ENCODE measurements at places on chromosomes 1 and 21.
A peak's percentile ranks its signal among the peaks of the same experiment; 100 is the strongest.

DNA sequence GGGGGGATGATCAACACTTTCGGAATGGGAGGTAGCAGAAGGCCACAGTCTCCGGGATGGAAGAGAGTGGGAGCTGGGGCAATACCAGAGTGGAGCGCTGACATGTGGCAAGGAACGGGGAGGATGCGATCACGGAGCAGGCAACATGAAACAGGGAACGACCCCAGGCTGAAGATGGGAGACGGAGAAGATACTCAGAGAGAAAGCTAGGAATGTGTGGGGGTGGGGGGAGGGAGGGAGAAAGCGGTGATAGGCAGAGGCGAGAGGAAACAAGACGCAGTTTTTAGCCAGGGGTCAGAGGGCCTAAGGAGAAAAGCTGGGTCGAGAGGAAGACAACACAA is 577 bp downstream of the RAB3GAP2 start:
- peak; percentile 38 for DNase-seq

DNA sequence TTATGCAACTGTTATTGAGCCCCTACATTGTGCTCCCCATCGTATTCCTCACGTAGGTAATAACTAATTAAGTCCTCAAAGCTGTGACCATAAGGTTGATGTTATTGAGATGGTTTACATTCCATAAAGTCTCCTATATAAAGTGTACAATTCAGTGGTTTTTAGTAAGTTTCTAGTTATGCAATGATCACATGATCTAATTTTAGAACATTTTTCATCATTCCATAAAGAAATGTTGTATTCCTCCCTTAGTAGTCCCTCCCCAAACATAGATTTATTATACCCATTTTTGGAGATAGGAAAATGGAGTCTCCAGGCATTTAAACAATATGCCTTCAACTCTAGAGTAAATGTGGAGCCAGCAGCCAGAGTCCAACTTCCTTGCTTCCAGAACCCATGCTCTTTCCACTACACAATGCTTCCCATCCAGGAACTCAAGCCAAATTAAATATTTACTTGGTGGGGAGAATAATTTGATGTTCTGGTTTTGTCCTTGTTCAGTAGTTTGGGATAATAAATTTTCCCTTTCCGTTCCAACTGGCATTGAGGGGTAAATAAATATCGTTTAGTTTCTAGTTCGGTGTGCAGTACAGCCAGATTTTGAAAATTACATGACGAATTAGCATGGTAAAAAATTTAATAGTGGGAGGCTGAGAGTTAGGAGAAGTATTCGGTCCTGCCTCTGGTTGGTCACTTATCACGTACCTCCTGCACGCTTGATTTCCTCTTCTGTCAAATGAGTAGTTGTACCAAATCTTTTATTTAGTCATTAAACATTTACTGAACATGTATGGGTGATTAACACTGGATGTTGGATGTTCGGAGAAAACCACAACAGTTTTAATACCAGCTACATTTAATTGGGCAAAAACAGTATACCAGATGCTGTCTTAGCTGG is 66.3 kb downstream of the CACHD1 start:
- DNase-seq = peak; percentile 17

DNA sequence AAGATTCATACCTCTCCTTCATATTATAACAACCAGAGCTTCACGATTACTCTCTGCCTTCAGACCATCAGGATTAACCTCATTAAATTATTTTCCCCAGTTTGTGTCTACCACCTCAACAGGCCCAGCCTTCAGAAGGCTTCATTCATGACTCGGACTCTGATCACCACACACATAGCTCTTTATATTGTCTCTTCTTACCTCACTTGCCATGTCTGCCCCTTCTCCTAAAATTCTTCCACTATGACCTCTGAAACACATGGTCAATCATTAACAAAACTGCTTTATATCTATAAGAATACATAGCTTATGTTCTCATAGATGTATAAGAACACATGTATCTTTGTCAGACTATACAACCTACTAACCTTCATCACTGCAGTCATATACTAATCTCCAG is 79.8 kb downstream of the USP1 start:
- DNase-seq = no peak

- DNase-seq = no peak
Measured at GRCh38 chr1:214331180-214331579, 50.2 kb downstream of the SMYD2 start.

DNA sequence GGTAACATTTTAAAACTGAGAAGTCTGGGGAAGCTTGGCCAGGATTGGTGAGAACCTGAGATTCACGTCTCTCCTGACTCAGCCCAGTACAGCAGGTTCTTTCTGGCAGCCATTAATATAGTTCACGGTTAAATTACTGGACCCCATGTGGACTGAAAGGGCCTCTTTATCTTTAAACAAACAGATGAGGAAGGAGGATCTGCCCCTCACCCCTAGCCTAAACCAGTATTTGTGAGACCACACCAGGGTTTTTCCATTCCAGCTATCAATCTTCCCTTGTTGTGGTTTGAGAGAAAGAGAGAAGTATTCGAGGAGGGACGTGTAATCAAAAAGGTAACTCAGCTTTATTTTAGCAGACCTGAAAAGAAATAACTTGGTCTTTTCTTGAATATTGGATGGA is 137.1 kb downstream of the PROX1 start:
- no peak for DNase-seq

All from M059J (cell line).